ENCODE measurements at places on chromosomes 7 and 10.

DNA sequence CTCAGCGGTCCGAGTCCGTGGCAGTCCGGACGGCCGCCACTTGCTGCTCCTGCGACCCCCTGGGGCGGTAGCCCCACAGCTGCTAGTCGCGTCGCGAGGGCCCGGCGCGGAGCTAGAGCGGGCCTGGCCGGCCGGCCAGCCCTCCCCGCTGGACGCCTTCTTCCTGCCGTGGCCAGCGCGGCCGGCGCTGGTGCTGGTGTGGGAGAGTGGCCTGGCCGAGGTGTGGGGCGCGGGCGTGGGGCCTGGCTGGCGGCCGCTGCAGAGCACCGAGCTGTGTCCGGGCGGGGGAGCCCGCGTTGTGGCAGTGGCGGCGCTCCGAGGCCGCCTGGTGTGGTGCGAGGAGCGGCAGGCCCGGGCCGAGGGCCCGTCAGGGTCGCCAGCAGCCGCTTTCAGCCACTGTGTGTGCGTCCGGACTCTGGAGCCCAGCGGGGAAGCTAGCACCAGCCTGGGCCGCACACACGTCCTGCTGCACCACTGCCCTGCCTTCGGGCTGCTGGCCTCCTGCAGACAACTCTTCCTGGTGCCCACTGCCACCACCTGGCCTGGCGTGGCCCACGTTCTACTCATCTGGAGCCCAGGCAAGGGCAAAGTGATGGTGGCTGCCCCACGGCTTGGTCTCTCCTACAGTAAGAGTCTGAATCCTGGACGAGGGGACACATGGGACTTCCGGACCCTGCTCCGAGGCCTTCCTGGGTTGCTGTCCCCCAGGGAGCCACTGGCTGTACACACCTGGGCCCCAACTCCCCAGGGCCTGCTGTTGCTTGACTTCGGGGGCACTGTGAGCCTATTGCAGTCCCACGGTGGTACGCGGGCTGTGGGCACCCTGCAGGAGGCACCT is 631 bp downstream of the HPS6 start:
- DNase-seq, result no peak

DNA sequence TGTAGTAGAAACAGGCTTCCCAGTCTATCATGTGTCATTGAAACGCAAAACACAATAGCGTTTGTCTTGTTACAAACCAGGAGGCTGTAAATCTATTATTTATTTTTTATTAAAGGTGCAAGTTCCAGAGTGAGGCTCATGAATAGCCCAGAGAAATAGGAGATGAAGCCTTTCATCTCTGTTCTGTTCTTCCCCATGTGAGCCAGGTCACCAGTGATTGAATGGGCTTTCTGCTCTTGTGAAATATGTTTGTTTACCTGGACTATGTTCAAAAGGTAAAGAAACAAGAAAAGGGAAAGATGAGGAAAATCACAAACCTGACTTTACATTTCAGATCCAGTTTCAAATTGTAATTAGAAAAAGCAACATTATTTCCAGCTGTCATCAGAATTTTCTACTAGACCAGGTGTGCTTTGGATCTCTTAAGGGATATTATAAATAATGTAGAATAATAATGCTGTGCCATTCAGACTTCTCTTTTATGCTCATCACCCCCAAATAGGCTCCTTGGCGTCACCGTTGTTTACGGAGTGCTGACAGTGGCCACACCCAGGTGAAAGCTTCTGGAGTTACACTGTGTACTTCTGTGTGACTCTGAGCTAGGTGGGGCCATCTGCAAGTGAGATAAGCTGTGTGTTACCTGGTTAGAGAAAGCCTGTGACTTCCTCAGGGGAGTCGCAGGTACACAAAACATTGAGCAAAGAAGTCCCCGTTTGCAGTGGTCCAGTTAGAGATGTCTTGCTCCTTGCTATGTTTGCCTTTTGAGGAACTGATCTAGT is 274.9 kb downstream of the SDK1 start:
- DNase-seq, result no peak

DNA sequence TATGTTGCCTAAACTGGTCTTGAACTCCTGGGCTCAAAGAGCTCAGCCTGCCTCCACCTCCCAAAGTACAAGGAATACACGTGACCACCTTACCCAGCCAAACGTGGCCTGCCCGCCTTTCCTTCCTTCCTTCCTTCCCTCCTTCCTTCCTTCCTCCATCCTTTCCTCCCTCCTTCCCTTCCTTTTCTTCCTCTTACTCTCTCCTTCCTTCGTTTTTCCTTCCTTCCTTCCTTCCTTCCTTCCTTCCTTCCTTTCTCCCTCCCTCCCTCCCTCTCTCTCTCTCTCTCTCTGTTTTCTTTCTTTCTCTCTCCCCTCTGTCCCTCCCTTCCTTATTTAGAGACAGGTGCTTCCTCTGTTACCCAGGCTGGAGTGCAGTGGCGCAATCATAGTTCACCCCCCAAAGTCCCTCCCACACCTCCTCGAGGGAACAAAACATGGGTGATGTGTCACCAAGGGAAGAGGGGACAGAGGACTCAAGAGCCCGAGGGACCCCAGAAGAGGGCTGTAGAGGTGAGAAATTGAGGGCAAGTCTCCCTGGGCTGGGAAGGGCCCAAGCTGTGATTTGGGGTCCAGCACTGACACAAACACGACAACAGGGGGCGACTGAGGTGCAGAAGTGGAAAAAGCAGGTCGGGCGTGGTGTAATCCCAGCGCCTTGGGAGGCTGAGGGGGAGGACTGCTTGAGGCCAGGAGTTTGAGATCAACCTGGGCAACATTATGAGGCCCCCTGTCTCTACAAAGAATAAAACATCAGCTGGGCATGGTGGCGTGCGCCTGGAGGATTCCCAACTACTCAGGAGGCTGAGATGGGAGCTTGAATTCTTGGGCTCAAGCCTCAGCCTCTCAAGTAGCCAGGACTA is 28.1 kb downstream of the EPHB4 start:
- no peak for DNase-seq

DNA sequence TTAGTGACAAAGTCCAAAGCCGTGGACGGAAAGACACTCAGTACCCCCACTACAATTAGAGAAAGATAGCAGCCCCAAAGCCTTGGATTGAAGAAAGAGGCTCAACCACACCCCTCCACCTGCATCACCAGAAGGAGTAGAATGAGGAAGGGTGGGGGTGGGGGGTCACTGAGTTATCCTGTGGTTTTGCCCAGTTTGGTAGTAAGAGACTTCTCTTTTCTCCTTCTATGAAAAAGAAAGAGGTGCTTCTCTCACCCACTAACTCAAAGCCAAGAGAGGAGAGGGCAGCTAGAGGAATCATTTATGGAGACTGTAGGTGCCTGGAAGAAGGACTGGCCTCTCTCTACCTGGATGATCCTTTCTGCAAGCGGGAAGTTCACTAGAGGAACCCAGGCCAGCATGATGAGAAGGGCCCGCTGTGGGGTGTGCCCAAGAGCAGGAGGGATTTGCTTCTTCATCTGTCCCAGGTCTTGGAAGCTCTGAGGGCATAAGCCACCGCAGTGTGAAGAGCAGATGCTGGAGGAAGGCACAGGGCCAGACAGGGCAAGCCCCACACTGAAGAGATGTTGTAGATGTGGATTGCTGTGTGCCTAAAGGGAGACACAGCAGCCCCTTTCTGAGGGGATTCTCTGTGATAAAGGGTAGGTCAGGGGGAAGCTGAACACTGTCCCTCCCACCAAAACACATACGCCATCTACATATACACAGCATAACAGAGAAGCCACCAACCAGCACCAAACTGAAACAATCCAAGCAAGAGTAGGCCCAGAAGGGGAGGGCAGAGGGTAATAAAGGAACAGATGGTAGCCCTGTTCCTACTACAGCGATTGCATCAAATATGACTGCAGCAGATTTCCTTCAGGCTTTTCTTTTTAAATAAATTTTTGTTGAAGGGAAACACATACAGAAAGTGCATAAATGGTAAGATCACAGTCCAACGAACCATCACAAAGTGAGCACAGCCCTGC is 25.8 kb upstream of the LANCL2 start:
- DNase-seq, result no peak

GRCh38 chr10:77431980-77432797 is 205.4 kb downstream of the KCNMA1 start:
- no peak for DNase-seq

GRCh38 chr10:60473557-60473956 is 83.9 kb upstream of the ANK3 start:
- no peak for DNase-seq

DNA sequence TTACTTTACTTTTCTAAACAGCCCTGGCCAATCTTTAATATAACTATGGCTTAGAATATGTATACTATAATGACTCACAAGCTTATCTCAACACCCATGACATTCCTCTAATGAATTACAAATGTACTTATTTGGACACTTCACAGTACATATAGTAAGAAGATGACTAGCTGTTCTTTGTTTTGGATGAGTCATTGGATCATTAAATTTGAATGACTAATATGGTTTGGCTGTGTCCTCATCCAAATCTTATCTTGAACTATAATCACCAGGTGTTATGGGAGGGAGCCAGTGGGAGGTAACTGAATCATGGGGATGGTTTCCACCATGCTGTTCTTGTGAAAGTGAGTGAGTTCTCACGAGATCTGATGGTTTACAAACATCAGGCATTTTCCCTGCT is 807.5 kb upstream of the SORCS1 start:
- no peak for DNase-seq

- DNase-seq, result no peak
Observed at GRCh38 chr7:19128856-19129255, 11.4 kb upstream of the TWIST1 start.

DNA sequence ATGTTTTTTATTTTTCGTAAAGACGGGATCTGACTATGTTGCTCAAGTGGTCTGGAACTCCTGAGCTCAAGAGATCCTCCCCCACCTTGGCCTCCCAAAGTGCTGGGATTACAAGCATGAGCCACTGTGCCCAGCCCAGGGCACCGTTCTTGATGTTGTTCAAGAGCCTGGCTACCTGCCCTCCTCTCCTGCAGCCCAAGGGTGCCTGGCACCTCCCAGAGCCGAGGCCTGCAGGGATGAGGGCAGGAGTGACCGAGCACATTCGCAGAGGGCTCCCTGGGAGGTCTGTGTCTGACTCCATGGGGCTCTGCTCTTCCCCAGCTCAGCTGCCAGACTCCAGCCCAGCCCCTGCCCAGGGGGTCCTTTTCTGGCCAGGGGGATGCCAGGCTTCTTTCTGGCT is 15.4 kb downstream of the SH2B2 start:
- DNase-seq, result no peak

DNA sequence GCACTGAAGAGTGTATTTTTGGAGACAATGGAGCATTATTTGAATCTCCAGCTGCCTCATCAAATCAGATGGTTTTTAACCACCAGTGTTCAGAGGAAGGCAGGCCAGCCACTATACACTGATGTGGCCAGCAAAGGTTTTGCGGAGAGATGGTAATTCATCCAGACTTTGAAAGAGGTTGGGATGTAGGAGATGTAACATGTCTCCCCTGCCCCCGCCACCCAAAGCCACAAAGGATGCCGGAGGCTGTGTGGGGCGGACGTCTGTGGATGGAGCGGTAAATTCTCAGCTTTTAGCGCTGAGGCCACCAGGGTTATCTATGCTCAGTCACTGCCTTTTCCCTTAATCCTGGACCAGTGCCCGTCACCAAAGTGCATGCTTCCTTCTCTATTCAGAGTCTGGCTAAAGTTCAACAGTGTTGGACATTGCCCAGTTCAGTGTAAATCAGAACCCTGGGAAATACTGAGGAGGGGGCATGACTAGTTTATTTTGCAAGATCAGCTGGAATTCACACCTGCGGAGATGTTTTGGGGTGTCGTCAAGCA is 3.7 kb upstream of the TRIP6 start:
- DNase-seq, result no peak

DNA sequence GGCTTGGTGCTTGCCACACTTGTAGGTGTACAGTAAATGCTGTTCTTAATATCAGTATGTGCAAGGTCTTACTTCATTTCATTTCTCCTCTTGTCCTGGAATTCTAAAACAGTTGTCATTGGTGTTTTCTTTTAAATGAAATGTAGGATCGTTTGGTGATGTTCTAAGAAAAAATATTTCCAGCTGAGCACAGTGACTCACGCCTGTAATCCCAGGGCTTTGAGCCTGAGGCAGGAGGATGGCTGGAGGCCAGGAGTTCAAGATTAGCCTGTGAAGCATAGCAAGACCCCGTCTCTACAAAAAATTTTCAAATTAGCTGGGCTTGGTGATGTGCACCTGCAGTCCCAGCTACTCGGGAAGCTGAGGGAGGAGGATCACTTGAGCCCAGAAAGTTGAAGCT is 32.6 kb upstream of the ELN start:
- no peak for DNase-seq

GRCh38 chr7:2567679-2568278 is 9.0 kb downstream of the IQCE start:
- DNase-seq, result no peak

DNA sequence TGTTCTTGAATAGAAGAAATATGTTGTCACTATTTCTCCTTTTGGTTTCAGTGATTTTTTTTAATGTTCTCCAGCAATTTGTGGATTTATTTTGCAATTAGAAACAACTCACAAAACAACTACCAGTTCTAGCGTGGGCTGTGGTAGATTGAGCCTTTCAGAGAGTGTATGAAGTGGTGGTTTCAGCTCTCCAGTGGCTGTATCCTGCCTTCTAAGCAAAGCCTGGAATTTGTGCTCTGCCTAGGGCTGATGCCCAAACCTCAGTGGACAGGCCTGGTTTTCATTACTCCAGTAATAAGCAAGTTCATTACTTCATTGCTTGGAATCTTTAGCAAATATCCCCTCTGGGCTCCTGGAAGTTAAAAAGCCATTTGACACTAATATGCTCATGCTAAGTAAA is 35.9 kb downstream of the APBB1IP start:
- DNase-seq, result no peak

- DNase-seq, result no peak
Observed at GRCh38 chr7:79520543-79520942, 67.1 kb upstream of the MAGI2 start.

GRCh38 chr7:46131916-46132795 is 211.1 kb upstream of the IGFBP3 start:
- no peak for DNase-seq

- no peak for DNase-seq
Observed at GRCh38 chr10:97518301-97519043, 19.7 kb downstream of the UBTD1 start.
